ENCODE measurements at places on chromosomes 7 and 10.

DNA sequence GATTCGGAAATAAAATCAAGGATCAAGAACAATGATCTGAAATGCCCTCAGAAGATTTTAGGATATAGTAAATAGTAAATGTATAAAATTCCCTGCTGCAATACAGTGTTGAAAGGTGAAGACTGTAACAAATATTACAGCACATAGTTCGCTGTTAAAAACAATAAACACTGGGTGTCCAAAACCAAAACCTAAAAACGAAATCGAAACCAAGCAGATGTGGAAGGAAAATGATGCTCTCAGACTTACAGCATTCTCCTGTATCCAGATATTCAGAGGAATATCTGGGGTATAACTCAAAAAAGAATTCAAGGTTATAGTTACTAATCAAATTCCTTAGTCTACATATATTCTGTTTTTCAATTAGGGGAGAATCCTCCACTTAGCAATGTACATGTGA, 708.1 kb upstream of the PCDH15 start:
- DNase-seq = no peak

DNA sequence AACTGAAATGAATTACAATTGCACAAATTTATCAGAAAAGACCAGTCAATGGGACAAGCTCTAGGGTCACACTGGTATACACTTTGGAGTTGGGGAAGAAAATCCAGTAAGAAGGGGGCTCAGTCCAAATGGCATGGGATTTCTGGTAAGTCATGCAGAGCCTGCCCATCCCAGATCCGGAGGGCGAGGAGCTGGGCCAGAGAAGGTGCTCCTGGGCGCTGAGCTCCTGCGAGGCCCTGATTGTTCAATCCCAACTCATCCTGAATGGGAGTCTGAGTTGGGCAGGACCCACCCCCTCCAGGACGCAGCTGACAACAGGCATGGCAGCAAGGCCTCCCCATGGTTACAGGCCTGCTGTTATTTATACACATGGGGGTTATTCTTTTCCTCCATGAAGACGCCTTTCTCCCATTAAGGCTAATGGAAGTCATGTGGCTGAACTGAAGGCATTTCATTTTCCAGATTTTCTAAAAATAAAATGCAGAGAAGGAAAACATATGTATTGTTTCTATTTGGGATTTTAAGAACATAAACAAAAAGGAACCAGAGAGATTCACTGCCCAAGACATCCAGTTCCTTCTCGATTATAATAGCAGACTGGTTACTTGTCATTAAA, 91.1 kb upstream of the ADAM12 start:
- DNase-seq = no peak

DNA sequence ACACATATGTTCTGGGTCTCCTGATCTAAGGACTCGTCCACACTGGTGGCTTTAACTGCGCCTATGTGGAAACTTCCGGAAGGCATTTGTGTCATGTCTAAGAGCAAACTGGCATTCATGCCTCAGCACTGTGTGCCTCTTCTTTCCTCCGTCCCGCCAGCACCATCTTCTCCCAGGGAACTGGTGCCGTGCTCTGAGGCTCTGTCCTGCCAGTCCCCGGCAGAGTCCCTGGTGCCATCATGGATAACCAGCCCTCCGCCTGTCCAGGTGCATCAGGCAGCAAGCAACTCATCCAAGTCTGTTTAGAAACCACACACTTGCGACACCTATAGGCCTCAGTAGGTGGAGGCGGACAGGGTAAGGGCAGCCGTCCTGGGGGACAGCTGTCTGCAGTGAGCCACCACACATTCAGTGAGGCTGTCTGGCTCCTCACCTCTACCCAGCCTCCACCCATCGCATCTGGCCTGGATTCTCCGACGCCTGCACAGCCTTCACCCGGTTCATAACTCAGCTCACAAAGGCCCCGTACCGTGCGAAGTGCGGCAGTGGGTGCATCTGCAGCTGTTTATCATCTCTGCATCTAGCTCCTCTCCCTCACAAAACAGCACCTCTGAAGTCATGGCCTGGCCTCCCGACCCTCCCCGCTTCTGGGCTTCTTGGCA, 162.7 kb downstream of the DIP2C start:
- no peak for DNase-seq

DNA sequence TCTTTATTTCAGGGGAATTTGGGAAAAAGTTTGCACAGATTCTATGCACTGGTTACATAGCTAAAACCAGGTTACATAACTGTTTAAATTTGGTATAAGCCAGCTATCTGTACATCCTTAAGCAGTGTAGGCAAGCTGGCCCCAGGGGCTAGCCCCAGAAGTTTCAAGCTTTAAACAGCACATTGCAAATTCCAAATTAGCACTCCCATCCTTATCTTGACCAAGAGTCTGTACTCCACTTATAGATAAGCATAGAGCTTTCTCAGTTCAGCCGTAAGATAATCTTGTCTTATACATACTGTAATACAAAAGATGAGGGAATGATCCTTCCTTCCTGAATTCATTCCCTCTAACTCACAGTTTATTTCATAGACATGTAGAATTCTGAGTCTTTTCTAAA, 109.3 kb downstream of the SPAG6 start:
- DNase-seq = no peak

GRCh38 chr10:26212511-26212910, 4.1 kb upstream of the GAD2 start:
- no peak for DNase-seq

GRCh38 chr7:159094023-159094740, 50.5 kb downstream of the VIPR2 start:
- DNase-seq = no peak

GRCh38 chr7:136359333-136359903, 382.3 kb upstream of the MTPN start:
- no peak for DNase-seq

GRCh38 chr10:77940627-77941026, 14.1 kb upstream of the DLG5 start:
- no peak for DNase-seq

DNA sequence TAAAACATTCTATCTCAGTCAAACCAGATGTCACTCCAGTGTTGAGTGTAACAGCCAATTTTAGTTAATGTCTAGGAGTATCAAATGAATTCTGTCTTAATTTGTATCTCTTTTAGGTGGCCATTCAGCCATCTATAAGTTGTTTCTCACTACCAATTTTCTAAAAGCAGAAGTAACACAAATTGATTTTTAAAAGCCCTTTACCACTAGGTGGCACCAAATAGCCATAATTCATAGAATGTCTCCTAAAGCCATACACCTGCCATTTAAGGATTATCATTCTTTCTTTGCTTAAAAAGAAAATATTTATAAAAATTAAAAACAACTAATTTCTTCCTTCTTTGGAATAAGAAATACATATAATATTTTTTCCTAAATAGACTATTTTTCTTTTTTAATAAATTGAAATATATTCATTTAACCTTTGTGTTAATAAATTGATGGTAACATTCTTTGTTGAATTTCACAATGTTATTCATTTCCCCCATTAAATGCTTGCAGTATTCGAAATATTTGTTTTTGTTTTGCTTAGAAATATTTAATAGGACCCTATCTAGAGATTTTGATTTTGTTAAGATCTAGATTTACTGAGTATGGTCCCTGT, 107.8 kb upstream of the PPP1R3A start:
- peak; percentile 11 for DNase-seq

DNA sequence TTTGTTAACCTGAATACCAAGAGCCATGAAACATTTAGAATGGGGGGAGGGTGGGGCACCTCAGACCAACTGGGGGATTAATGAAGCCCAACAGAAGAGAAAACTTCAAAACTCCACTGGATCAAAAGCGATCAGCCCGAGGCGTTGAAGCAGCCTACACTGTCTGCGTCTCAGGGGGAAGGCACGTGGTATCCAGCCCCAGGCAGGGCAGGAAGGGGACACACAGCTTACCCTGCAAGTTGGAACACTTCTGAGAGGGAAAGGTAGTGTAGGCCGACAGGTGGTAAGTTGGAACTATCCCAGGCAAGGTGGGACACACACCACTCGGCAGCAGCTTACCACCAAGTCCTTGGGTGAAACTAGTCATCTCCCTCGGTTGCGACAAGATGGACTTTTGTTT, 102.9 kb downstream of the TAX1BP1 start:
- no peak for DNase-seq

DNA sequence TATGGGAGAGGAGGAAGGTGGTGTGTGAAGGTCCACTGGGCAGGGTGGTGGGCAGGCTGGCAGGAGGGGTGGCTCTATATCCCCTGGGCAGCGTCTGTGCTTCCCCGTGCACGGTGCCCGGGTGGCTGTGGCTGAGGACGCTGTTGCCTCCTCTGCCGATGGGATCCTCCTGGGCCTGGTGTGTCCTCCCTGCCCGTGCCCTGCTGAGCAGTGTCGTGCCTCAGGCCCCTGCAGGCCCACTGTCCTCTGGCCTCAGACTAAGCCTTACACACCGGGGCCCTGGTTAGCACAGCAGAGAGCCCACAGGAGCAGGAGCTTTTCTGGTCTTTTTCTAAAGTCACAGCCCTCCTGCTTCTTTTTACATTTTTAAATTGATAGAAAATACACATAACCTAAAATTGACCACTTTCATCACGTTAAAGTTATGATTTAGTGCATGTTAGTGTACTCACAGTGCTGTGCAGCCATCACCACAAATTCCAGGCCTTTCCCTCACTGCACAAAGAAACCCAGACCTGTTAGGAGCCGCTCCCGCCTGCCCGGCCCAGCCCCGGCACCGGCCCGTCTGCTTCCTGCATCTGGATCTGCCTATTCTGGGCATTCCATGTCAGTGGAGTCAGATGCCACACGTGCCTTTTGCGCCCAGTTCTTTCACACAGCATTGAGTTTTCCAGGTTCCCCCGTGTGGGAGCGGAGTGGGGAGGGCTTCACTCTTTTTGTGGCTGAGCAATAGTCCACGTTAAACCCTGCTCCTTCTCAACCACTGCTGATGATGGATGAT, 19.4 kb downstream of the PFKFB3 start:
- DNase-seq = no peak

DNA sequence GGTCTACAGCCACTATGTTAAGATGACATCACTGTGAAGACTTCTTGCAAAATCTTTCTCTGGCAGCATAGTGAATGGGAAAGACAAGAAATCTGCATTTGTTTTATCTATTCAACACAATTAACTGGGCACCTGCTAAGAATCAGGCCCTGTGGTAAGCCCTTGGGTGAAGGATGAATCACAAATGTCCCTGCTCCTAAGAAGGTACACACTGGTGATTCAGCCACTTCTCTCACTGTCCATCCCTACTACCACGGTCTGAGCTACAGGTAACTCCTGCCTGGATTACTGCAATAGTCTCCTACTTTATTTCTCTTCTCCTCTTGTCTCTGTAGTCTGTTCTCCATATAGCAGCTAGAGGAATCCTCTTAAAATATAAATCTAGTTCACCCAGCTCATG, 116.1 kb downstream of the HIBADH start:
- no peak for DNase-seq

DNA sequence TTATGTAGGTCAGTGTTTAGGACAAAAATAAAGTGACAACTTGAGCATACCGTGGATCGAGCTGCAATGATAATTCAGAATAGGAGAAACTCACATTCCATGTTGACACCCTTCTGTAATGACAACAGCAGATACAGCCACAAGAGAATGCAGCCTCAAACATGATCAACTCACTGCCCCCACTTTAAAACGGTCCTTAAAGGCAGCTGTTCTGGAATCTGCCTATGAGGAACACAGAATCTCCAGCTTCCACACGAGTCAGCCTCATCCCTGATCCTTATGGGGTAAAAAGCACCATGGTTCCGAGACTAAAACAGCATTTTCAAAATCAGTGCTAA, 32.5 kb upstream of the DAGLB start:
- DNase-seq = no peak

DNA sequence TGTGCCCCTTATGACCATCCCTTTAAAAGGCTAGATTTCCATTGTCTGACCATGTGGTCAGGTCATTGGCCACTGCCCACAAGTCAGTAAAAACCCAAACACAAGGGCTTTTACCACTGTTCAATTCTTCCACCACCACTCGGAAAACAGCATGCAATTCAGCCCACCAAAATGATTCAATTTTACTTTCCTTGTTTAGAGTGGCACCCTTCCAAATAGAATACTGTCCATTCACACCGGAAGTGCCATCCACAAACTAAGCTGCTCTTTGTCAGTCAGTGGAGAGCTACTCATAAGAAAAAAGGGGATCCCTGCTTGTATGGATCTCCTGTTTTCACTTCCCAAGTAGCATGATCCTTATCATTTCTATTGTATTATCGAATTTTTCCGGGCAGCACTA, 350.7 kb upstream of the MBL2 start:
- no peak for DNase-seq

- DNase-seq = no peak
These were observed 88.9 kb upstream of the GTF2I start for GRCh38 chr7:74568658-74569057.

GRCh38 chr10:44925224-44925623, 14.1 kb downstream of the TMEM72 start:
- no peak for DNase-seq

- peak; percentile 66 for DNase-seq
These were observed 54.3 kb upstream of the KDM7A start for GRCh38 chr7:140230861-140231770.

DNA sequence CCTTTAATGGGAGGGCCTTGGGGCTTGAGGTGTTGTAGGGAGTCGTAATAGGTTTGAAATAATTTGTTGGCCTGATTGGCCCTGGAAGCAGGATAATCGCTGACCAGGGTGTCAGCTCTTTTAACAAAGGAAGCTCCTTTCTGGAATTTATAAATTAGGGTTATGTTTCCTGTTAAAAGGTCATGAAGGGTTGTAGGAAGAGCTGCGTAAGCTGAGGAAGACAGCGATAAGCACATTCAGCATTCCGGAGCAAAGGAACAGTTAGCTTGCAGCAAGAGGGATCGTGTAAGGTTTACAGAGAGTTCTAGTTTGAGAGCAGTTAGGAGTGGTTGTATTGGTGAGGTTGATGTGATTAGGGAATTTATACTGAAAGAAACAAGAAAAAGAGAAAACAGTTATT, 21.3 kb downstream of the CPA4 start:
- DNase-seq = no peak

- DNase-seq = no peak
These were observed 196.7 kb upstream of the TBX20 start for GRCh38 chr7:35450456-35451214.

- DNase-seq = no peak
These were observed 245.2 kb downstream of the DOCK4 start for GRCh38 chr7:111960984-111961383.

GRCh38 chr7:110522761-110523200, 568.1 kb upstream of the LRRN3 start:
- no peak for DNase-seq

DNA sequence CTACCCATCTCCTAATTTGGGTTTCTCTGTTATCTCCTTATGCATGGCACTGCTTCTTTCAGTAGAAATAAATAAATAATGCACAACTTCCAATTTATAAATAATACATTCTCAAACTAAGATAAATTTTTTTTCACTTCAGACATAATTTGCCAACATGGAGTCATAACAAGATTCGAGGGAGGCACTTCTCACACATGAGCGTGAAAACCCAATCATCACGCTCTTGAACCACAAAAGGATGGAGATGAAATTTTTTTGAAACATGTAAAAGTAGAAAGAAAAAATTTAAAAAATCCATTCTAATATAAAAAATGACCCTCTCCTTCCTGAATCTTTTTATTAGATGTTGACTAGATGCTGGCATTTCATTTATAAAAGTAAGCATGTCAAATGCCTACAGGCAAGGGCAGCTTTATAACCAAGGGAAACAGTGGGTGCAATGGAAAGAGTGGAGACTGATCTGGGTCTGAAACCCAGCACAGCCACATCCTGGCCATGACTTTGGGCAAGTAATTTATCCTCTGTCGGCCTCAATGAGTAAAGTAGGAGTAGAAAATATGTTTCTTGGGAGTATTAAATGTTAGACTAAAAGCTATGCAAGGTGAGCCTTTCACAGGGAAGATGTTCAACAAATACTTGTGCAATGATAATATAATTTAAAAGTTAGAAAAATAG, 185.0 kb downstream of the STK31 start:
- no peak for DNase-seq

- DNase-seq = no peak
These were observed 29.5 kb upstream of the ELFN1 start for GRCh38 chr7:1640376-1641172.
